Endodermal cell (in vitro differentiated cells): ENCODE measurements at places on chromosomes 7 and 10.
A peak's percentile ranks its signal among the peaks of the same experiment; 100 is the strongest.

GRCh38 chr7:24365606-24366005, 81.6 kb downstream of the NPY start:
- DNase-seq: no peak

DNA sequence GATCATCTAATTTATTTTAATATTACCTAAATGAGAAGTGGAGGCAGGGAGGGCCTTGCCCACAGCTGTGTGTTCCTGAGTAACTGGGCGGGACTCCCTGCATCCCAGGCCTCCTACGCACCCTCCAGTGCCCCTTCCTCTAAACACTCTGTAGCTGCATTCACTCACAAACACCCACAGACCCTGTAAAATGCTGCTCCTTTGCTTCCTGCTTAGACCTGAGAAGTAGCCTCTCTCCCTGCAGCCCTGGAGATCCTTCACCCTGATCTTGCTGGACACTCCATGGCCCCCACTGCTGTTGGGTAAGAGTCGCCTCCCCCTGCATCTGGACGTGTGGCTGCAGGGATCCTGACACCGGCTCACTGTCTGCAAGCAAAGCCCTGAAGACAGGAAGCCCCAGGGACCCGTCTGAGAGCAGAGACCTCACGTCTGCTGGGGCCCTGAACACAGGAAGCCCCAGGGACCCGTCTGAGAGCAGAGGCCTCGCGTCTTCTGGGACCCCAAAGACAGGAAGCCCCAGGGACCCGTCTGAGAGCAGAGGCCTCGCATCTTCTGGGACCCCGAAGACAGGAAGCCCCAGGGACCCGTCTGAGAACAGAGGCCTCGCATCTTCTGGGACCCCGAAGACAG, 589.8 kb downstream of the DNAJB6 start:
- peak; percentile 26 for DNase-seq

- peak; percentile 65 for DNase-seq
Measured at GRCh38 chr10:127679642-127680255, 57.2 kb upstream of the FOXI2 start.

GRCh38 chr7:30526163-30526562, 21.5 kb upstream of the GGCT start:
- peak; percentile 47 for DNase-seq

GRCh38 chr7:93890041-93890463, 501 bp downstream of the TFPI2 start:
- no peak for DNase-seq

DNA sequence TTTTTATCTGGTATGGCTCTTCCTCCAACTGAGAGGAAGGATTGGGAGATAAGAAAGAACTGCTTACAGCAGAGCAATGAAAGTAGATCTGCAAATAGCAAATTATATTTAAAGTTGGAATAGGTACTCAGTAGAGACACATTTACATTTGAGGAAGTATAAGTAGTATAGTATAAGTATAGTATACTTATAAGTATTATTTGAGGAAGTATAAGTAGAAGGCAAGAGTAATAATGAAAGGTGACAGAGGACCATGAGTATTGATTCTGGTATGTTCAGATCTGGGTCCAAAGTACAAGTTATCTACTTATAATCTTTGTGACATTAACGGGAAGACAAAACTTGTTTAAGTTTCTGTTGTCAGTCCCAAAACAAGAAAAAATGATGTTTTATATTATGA, 527.6 kb upstream of the SORCS1 start:
- no peak for DNase-seq

GRCh38 chr10:44939691-44940401, 19.8 kb upstream of the RASSF4 start:
- no peak for DNase-seq

DNA sequence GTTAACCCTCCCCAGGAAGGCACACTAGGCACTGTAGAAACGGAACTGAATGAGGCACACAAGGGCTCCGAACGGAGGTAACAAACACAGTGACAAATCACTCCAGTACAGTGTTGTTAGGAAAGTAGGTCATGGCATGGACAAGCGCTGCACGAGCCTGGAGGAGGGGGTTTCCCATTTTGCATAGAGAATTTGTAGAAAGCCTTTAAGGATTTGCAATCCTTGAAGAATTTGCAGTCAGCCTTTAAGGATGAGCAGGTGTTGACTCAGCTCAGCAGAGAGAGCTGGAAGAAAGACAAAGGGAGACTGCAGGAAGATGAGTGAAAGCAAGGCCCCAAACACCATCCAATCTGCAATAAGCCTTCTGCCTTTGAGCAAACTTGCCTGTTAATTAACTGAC, 51.1 kb upstream of the PPP1R3C start:
- no peak for DNase-seq

DNA sequence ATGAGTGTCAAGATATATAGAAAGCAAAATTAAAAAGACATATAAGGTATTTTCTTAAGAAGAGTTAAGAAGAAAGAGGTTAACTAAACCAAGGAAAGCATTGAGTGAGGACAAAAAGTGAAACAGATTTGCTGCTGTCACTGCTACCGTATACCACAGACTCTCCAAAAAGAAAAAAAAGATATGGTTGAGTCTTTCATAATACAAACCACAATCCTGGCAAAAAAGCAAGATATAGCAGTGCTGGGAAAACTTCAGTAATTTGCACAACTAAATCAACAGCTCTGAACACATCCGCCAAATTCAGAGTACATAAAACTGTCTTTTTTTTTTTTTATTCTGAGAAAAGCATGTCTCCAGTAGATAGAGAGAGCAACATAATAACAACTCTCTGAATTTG, 114.7 kb downstream of the ETV1 start:
- no peak for DNase-seq

DNA sequence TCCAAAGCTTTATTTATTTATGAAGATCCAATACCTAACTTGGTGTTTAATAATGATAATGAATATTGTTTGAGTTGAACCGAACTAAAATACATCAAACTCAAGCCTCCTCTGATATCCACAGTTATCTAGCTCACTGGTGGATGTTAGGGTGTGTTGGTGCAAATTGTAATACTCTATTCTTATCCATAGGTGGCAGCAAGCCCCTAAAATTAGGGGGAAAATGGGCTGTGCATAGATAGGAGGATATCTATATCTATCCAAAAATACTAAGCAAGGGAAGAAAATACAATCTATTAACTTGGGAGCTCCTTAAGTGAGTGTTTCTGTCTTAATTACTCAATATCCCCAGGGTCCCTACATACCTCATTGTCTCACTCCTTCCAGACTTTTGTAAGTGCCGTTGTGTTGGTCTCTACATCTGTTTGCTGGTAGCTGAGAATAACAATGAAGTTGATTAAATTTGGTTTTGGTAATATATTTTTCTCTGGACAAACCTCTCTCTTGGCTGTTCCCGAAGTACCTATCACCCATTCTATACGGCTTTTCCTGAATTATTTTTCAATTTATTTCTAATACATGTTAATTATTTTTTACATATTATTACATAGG, 55.0 kb upstream of the VWDE start:
- no peak for DNase-seq

DNA sequence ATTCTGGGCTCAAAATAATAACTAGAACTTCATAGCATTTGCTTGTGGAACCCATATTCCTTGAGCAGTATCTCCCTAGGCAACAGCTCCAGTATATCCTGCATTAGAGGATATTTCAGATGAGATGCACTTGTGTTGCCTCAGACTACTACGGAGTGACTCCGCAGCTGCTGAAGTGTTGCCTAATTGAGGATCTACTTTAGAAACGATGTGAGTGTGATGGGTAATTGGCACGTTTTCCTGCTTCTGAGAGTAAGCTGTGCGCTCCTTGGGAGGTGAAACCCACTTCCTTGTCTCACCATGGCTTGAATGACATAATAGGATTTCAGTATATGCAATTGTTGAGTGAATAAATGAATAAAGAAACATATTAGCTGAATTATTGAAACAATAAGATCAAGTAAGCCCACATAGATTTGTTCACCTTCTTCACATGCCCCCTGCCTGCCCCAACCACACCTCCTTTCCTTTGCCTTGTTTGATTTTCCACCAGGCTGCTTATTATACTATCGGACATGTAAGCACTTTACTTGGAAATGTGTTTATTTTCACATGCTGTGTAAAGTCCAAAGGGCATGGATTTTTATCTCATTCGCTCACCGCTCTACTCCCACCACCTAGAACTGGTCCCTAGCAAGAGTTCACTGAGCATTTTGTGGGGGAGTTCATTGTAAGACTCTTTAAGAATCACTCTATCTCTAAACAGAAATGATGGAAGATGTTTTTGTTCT, 303.8 kb downstream of the KCNMA1 start:
- DNase-seq: no peak

DNA sequence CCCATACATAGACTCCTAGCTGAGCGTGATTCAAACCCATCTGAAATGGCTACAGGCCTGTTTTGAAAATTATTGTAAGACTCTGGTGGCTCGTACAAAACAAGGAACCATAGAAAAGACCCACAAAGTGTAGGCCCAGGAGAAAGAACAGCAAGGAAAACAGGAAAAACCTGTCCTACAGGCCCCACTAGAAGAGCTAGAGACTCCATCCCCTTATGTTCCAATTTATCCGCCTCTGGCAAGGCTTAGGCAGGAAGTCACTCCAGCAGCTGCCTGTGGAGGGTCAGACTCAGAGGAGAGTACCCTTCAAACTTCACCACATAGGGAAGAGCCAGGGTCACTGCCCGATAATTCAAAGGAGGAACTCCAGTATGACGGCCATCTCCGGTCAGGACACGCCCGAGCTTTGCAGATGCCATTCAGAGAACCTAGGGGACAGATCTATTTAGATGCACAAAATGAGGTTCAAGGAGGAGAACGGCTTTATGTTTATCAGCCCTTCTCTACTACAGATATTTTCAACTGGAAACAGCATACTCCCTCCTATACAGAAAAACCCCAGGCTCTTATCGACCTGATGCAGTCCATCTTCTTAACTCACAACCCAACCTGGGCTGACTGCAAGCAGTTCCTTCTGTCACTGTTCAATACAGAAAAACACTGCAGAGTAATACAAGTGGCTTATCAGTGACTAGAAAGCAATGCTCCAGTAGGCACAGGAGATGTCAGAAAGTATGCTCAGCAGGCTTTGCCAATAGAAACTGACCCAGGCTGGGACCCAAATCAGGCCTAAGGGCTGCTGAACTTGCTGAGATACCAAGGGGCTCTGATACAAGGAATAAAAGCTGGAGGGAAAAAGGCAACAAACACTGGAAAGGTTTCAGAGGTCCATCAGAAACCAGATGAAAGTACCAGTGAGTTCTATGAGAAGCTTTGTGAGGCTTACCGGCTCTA, 8.6 kb upstream of the ZNF33B start:
- no peak for DNase-seq

GRCh38 chr7:22295402-22296264, 61.3 kb downstream of the RAPGEF5 start:
- DNase-seq: no peak

DNA sequence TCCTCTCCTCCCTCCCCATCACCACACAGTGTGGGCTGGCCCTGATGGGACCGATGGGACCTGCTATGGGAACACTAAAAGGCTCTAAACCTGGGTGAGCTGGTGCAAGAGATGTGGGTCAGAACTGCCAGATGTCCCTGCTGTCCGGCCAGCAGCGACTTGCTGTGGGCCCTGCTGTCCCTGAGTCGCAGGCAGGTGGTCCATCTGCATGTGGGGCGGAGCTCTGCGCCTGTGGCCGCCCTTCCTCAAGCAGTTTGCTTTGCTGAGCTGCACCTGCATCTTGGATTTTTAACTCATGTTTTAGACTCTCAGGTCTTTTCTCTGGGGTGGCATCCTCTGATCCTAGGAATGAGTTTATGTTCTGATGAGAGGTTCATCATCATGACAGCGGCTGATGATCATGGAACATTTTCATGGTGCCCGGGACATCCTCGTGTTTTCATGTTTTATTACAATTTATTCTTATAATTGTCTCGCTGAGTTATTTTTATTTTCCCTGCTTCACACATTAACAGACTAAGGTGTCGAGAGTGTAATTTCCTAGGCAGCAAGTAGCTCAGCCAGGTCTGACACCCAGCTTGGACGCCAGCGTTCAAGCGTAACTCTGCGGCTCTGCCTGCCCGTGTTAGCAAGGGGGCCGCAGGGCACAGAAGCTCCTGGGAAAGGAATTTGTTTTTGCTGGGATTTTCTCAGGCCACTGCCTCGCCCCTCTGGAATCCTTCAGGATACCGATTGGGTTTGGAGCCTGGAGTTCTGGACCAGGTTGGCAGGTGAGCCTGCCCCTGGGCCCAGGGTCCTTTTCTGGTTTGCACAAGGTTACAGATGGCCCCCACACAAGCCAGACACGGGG, 615.2 kb upstream of the FOXK1 start:
- peak; percentile 53 for DNase-seq

DNA sequence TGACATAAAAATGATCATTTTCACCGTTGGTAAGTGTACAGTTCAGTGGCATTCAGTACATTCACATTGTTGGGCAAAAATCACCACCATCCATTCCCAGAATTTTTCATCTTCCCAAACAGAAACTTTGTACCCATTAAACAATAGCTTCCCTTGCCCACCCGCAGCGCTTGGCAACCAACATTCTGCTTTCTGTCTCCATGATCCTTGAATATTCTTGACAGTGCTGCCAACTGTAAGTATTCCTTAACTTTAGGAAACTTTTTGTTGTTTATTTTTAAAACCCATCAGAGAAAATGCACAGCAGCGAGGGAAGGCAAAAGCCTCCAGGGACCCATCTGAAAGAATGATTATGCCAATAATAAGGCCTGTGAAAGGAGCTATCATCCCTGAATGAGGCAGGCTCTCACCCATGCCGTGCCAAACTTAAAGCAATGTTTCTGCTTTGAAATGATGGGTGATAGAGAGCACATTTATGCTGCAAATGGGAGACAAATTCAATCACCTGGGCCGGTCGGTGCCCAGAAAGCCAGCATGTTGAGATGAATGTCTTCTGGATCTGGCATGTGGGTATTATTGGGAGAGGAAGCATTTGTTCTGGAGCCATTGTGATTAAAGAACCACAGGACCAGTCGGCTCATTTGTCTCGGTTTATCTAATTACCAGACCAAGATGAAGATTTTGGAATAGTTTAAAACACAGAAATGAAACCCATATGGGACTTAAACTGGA, 202.1 kb upstream of the NPVF start:
- DNase-seq: no peak

DNA sequence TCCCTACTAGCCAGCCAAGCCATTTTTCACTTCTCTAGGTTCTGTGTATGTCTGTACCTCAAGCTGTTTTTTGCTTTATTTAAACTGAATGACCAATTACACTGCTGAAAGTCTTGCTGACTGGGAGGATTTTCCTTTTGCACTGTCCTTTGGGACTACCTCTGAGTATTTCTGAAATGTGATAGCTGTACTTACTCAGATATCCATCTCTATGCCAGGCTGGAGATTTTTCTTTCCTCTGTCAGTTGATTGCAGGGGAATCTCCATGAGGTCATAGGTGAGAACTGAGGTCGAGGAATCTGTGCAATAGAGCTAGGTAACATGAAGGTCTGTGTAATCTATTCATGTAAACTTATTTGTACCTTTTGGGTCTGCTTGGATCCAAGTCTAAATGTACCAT, 38.9 kb upstream of the ANKRD1 start:
- no peak for DNase-seq
